NCI-H1417 treated with DMSO at 0.1 percent for 48 hours (cell line): ENCODE measurements at places on chromosomes 7 and 10.

- DNase-seq: no peak
Measured at GRCh38 chr7:76057813-76058145, 9.9 kb downstream of the MDH2 start.

GRCh38 chr10:86960003-86960862 is 1.8 kb downstream of the SNCG start:
- no peak for DNase-seq

- DNase-seq: no peak
Measured at GRCh38 chr10:72308320-72308987, 34.7 kb downstream of the DDIT4 start.

- no peak for DNase-seq
Measured at GRCh38 chr10:324593-324992, 189.3 kb downstream of the ZMYND11 start.
